ENCODE measurements at places on chromosomes 1 and 21.

- DNase-seq, result no peak
Measured at GRCh38 chr1:23370330-23370708, 683 bp upstream of the ZNF436 start.

- DNase-seq, result no peak
Measured at GRCh38 chr1:20493309-20493708, 7.3 kb upstream of the CAMK2N1 start.

DNA sequence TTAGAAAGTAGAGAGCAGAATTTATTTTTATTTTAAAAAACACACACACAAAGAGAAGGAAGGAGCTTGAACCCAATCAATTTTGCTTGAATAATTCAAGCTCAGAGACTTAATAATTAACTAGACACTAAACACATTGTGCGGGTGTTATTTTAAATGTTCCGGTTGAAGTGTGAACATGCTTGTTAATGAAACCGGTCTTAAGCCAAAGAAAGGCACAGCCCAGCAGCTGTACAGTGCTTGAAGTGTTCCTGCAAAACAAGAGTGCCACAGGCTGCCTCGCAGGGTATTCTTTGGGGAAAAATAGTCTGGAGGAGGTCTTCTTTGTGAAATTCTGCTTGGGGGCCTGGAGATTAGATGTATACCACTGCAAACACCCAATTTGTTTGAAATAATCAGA, 2.2 kb upstream of the CDC42BPA start:
- no peak for DNase-seq

DNA sequence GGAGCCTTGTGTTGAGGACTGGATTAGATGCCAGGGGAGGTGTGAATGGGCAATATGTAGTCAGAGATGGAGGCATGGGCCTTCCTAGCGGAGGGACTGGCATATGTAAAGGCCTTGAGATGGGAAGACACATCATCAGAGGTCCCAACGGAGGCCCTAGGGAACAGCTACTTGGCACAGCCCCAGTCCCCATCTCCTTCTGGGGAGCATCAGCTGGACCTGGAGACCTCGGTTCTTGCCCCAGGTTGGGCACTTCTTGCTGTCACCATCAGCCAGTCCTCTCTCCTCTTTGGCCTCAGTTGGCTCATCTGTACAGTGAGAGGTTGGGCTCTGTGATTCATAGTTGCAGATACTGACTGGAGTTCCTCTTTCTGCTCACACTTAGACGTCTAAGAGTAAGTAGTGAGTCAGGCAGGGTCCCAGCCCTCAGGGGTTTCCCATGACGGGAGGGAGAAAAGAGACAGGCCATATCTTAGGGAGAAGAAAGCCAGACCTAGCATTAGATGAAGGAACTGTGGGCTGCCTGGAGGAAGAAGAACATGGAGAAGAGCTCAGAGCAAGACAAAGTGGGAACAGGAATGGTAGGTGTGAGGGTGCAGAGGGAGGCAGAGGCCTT, 3.4 kb upstream of the MARCKSL1 start:
- no peak for DNase-seq

GRCh38 chr1:26237230-26237966, 3.4 kb downstream of the CEP85 start:
- DNase-seq, result no peak

DNA sequence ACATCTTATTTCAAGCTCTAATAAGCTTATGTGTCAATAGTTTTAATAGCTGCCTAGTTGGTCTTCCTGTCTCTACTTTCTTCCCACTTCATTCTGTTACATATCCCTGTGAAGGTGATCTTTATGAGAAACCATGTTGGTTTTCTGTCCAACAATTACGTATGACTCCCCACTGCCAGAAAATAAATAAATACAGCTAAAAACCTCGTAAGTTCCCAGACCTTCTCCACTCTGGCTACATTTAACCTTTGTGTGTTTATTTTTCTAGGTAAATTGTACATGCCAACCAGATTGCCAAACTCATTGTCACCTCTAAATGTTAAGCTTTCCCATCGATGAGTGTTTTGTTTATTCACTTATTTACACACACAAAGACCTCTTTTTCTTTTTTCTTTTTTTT, 147.2 kb downstream of the CRB1 start:
- no peak for DNase-seq

DNA sequence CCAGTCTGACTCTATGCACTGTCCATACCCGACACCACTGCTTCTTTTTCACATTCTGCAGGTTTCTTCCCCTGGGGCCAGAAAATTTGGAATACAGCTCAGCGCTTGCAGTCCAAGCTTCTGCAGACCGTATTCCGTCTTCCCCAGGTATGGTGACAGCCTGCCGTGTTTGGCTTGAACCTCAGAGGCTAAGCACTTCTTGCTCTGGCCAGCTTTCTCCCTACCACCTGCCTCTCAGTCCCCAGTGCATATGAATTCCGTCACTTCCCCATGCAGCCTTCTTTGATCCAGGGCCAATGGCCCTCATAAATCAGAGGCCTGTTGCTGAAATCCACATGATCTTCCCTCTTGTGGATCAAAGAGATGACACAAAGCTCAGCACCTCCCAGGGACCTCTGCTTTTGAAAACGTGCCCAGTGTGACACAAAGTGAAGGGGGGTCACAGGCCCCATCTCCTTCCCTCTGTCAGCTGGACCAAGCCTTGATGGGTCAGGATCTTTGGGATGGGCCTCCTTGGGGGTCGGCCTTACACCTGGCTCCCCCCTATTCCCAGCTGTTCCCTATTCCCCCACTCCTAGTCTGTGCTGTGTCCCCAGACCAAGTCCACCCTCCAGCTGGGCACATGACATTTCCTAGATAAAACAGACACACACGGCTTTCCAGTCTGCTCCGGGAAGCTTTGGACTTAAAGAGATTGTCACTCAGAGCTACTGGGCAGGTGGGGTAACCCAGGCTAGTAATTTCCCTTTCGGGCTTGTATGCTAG, 66.6 kb downstream of the HMGB4 start:
- no peak for DNase-seq

Measured in HFF-Myc (cell line).